ENCODE measurements at places on chromosomes 16 and 17.

DNA sequence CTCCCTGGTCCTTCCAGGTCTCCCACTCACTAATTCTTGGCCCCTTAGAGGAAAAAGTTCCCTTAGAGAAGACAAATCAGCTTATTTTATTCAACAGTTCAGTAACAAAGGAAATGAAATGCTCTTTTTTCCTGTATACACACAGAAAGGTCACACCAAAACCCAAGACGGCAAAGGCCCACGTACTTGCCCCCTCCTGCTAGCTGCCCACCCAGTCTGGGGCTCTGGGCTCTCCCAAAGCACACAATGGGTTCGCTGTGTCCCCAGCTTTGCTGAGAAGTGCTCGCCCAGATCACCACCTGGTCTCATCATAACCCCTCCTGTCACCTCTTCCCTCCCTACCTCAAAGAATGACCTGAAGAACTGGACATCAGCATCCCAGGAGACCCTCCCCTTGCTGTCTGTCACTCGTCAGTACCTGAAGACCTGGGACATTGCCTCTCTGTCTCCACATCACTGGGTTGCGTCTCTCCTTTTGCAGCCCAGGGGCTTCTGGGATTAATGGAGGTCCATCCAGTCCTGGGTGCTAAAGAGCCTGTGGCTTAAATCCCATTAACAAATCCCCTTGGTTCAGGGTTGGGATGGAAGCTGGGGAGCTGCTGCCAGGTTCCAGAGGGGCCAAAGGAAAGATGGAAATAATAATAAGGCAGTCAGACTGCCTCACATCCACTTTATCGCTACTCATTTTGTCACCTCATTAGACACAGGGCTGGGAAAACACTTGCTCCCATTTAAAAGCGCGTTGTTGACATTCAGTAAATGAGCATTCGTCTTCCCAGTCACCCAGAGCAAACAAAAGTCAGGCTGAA lies 3.3 kb downstream of the SLC6A4 start:
- peak; percentile 62 for DNase-seq

- peak; percentile 98 for DNase-seq
Measured at GRCh38 chr16:3157229-3158025, 22.6 kb downstream of the ZNF213 start.

- no peak for DNase-seq
Measured at GRCh38 chr16:81565321-81566028, 120.9 kb downstream of the CMIP start.

- DNase-seq, result no peak
Measured at GRCh38 chr17:44961921-44962350, 6.2 kb downstream of the C1QL1 start.

GRCh38 chr17:40072040-40072734 lies 9.4 kb downstream of the THRA start:
- peak; percentile 53 for DNase-seq

DNA sequence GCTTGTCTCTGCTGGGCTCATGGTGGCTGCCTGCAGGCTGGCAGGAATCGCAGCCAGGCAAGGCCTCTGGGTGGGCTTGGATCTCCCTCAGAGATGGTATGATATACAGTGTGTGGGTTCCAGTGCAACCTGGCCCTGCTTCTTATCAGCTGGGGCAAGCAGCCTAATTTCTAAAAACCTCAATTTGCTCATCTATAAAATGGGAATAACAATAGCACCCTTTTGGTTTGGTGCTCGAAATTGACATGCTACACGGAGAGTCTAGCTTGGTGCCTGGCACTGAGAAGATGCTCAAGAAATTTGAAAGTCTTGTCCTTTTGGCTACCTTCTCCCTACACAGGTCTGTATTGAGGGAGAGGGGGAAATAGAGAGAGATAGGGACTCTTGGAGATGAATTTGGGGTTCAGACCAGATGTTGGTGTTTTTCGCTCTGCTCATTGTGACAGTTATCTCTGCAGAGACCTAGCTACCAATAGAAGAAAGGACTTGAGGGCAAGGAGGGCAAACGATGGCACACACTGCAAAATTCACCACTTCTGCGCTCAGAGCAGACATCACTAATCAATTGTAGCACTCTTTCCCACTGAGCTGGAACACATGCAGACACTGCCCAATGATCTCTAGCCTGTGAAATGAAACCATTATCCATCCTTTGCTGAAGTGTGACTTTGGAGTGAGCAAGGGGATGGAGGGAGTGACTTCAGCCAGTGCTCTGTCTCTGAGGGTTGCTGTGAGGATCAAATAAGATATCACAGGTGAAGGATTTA lies 15.6 kb downstream of the BEAN1 start:
- no peak for DNase-seq

DNA sequence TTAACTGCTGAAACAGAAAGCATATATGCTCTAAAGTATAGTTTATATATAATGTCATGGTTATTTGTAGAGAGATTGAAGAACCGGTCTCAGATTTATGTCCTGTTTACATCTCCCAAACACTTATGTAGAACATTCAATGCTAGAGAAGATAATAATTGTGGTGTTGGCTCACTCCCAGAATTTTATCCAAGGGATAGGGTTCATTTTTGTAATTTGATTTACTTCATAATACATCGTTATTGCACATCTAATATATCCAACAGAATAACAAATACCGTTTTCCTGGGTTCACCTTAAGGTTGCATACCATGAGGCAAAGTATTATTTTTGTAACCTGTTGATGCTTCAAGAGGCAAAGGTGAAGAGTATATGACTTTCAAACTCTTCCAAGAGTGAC lies 202.8 kb upstream of the TBX2 start:
- no peak for DNase-seq

GRCh38 chr17:78252111-78252634 lies 20.7 kb downstream of the TMEM235 start:
- no peak for DNase-seq

- DNase-seq, result no peak
Measured at GRCh38 chr17:18987230-18987610, 17.3 kb downstream of the FAM83G start.

DNA sequence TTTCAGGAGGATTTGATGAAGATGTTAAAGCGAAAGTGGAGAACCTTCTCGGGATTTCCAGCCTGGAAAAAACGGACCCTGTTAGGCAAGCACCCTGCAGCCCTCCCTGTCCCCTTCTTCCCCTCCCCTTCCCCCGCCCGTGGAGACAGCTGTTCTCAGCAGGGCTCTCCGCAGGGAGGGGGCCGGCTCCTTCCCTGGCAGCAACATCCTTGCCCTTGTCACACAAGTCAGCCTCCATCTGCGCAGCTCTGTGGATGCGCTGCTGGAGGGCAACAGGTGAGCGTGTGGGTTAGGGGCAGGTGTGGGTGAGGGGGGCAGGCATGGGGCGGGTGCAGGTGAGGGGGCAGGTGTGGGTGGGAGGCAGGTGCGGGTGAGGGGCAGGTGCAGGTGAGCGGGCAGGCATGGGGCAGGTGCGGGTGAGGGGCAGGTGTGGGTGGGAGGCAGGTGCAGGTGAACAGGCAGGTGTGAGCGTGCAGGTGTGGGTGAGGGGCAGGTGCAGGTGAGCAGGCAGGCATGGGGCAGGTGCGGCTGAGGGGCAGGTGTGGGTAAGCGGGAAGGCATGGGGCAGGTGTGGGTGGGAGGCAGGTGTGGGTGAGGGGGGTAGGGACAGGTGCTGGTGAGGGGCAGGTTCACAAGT lies 9.4 kb downstream of the CYBC1 start:
- DNase-seq, result peak; percentile 31

- DNase-seq, result no peak
Measured at GRCh38 chr17:76354747-76355310, 1.1 kb upstream of the PRPSAP1 start.

- peak; percentile 79 for DNase-seq
Measured at GRCh38 chr16:88686439-88687253, at the start of gene SNAI3. Gene SNAI3 (minus strand): TSS chr16:88686507. CDS start chr16:88686406, 101 bp downstream.

DNA sequence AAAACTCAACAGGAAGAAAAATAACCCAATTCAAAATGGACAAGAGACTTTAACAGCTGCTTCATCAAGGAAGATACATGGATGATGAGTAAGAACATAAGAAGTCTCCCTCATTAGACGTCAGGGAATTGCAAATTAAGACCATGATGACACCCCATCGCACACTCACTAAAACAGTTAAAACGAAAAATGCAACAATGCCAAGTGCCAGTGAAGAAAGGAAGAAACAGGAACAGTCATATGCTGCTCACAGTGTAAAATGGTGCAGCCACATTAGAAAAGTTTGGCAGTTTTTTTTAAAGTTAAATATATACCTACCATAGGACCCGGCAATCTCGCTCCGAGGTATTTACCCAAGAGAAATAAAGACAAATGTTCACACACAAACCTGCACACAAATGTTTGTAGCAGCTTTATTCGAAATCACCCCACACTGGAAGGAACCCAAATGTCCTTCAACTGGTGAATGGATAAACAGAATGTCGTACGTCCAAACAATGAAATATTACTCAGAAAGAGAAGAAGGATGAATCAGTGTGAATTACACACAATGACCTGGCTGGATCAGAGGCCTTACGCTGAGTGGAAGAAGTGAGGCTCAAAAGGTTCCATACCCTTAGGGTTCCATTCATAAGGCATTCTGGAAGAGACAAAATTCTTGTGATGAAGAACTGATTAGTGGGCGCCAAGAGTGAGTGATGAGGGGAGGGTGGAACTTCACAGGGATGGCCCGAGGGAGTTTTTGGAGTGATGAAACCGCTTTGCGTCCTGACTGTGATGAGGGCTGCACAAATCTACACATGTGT lies 110.3 kb downstream of the C16orf95 start:
- DNase-seq, result no peak

DNA sequence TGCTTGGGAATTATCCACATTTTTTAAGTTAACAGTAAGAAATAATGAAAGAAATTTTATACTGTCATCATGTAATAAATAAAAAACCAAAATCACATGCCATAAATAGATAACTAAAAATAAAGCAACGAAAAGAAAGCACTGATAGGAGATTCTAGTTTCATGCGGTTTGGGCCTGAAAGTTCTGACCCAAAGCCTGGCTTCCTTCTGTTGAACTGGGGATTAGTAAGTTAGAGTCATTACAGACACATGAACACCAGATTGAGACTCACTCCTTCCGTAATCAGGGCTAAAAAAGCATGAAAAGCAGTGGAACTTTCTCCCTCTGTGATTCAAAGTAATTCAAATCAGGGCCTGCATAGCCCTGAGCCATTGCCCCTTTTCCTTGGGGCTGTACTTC lies 13.2 kb upstream of the SLC6A2 start:
- DNase-seq, result no peak

- DNase-seq, result no peak
Measured at GRCh38 chr17:62870552-62870971, 62.4 kb upstream of the MARCHF10 start.

DNA sequence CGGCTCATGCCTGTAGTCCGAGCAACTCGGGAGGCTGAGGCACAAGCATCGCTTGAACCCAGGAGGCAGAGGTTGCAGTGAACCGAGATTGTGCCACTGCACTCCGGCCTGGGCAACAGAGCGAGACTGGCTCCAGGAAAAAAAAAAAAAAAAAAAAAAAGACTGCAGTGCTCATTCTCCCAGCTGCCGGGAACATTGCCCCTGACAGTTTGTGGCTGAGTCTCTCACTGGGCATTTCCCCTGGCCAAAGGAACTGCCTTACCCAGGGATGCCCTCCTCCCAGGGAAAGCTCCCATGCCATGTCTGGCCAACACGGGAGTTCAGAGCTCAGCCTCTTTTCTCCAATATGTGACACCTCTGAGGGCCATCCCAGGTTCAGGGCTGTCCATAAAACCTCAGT lies 21.3 kb upstream of the USP10 start:
- no peak for DNase-seq

DNA sequence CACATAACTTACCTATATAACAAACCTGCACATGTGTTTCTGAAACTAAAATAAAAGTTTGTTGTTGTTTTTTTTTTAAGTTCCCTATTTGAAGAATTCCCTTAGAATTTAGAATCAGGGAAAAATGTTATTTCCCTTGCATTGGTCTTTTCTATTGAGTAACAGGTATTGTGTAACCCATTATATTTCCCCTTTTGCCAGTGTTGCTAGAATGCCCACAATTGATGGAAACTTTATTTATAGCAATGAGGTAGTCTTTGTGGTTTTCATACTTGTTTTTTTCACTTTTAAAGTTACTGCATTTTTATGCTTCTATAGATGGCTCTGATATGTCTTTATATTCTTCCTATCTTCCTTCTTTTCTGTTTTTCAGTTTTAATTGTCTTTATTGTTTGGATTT lies 3.9 kb downstream of the NLRP1 start:
- DNase-seq, result no peak

GRCh38 chr16:57938936-57939871 lies 31.7 kb downstream of the CNGB1 start:
- no peak for DNase-seq

GRCh38 chr17:8754890-8755289 lies 3.5 kb downstream of the SPDYE4 start:
- no peak for DNase-seq

DNA sequence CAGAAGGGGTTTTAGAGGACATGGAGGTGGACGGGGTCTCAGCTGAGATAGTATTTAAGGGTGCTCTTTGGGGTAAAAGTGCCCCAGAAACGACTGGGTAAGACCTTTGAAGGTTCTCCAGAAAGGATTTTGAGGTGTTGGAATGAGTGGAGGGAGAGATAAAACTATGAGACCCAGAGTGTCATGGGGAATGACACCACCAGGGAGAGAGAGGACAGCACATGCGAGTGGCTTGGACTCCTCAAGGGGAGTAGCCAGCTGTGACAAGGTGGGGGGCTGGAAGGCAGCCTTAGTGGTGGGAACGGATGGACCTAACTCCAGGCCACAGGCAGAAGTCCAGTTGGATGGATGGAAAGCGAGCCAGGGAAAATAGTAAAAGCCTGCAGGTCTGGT lies 19.2 kb upstream of the PITPNM3 start:
- DNase-seq, result no peak

DNA sequence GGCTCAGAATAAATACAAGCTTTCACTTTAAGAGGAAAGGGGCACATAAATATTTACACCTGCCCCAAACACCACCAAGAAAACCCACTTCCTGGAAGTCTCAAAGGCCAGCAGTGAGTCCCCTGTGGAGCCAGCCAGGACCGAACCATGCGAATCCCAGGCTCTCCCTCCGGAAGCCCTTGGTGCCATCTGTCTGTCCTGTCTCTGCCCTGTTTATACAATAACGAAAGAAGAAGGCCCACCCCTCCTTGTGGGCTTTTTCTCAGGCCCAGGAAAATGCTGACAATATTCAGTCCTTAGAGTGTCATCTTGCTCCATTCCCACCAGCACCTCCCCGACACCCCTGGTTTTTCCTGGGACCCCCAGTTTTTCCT lies 3.6 kb upstream of the SLC6A4 start:
- DNase-seq, result peak; percentile 36

DNA sequence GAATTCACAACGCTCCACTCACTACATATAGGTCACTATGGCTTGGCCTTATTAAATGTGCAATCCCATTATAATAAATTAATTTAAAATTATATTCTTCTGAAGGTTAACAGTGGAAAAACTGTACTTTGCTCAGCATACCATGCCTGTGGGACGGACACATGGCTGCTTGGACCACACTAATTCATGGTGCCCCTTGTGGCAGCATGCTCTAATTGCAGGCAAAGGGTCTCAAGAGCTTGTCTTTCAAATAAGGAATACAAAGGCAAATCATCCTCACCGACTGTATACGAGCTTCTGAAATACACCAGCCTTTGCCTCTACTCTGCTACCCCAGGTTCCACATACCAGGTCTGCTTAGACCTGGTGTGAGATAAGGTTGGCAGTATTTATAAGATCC lies 11.7 kb downstream of the SMPD3 start:
- DNase-seq, result no peak

All from NCI-H146 (cell line).